ENCODE measurements at places on chromosomes 5 and 9.

- no peak for DNase-seq
Observed at GRCh38 chr5:7871653-7872052, 2.7 kb downstream of the MTRR start.

DNA sequence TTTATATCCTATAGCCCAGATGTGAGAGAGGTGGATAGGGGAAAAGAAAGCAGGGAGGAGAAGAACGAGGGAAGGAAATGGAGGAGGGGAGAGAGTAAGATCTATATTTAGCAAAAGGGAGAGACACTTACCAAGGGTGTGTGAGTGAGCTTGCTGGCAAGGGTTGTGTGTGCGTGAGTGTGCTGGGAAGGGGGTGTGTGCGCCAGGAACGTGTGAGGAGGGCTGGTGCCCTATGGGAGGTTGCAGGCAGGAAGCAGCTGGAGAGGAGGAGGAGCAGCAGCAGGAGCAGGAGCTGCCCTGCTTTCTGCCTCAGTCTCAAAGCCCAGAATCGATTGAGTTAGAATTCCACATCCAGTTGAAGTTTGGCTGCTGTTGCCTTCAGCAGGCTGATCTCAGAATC is 148.3 kb upstream of the RUSC2 start:
- peak; percentile 67 for DNase-seq

DNA sequence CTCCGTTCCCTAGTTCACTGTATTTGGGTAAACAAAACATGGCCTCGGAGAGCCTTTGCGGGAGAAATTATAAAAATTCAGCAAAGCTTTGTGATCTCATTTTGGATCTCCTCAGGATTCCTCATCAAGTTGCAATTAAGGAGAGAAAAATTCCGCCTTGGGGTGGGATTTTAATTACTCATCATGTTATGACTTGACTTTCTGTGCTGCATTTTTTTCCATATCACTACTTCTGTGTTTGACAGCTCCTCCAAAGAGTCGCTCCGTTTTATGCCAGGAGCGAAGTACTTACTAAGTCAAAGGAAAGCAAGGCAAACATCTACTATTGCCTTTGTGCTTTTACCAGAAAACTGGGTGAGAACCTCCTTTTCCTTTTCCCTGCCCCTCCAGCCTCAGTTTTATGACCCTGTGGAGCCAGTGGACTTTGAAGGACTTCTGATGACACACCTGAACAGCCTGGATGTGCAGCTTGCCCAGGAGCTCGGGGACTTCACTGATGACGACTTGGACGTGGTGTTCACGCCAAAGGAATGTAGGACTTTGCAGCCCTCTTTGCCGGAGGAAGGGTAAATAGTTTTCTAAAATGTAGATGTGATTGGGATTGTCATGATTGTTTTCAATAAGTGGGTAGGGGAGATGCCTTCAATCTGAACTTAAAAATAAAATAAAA is 71.5 kb downstream of the DOCK8 start:
- no peak for DNase-seq

DNA sequence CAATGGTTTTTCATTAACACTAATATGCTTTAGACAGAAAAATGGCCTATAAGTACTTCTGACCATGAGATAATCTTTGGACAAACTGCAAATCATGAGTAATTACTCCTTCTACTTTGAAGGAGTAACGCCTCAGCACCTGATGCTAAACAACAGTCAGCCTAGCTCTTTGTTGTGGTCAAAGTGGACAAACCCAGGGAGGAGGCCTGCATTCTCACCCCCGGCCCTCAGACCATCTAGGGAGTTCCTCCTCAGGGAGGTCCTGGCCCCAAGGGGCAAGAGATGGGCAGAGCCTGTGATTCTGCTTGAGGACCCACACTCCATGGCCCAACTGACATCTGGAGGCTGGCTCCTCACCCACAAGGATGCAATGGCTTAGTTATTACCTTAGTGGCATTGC is 48.2 kb upstream of the ANGPTL2 start:
- no peak for DNase-seq

DNA sequence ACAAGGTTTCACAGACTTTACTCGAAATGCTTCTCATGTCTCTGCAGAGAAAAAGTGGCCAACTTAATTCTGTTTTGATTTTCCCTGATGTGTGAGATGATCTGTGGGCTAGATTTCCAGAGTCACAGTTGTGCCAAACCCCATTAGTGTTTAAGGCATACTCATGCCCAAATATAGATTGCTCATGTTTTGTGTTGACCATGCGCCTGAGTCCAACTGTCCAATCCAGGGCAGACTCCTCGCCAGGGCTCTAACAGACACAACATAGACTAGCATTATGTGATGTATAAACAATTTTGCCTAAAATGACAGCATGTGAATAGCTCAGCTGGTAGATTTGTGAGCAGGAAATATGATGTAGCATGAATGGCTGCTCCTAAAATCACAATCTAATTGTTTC is 128.1 kb downstream of the PRDM6 start:
- DNase-seq, result no peak

DNA sequence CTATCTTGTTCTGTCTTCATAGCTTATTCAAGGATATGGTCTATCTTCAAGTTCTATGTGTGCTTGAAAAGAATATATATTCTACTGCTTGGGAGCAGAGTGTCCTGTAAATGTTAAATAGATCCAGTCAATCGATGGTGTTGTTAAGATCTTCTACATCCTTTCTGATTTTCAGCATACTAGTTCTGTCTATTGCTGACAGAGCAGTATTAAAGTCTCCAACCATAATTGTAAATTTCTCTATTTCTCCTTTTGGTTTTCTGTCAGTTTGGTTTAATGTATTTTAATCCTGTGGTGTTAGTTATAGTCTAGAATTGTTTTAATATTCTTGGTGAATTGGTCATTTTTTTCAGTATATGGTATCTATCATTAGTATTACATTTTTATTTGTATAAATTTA is 124.0 kb upstream of the COX7C start:
- no peak for DNase-seq

DNA sequence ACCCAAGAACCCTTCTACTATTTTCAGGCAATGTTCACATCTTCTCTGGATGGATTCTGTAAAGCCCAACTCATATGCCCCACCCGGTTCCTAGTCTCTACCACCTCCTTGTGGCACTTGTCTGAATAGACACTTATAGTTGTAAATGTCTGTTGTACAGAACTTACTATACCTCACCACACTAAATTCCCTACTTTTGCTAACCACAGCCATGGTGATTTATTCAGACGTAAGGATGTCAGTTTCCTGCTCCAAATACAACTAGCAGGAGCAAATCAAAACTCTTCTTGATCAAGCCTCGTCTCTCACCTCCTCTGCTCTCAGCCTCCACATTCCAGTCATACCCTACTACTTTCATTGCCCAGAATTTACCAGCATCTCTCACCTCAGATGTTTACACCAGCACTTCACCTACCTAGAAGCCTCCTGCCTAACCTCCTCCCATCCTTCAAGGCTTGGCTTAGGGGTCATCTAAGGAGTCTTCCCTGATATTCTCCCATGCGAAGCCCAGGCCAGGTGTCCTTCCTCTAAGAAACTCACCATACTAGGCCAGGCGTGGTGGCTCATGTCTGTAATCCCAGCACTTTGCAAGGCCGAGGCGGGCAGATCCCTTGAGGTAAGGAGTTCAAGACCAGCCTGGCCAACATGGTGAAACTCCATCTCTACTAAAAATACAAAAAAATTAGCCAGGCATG is 75.5 kb downstream of the MAPKAP1 start:
- no peak for DNase-seq

- DNase-seq, result no peak
Observed at GRCh38 chr9:114529285-114529684, 24.0 kb upstream of the WHRN start.

- DNase-seq, result no peak
Observed at GRCh38 chr5:180121826-180122413, 50.4 kb upstream of the RNF130 start.

- no peak for DNase-seq
Observed at GRCh38 chr9:83596899-83597504, 25.9 kb upstream of the IDNK start.

DNA sequence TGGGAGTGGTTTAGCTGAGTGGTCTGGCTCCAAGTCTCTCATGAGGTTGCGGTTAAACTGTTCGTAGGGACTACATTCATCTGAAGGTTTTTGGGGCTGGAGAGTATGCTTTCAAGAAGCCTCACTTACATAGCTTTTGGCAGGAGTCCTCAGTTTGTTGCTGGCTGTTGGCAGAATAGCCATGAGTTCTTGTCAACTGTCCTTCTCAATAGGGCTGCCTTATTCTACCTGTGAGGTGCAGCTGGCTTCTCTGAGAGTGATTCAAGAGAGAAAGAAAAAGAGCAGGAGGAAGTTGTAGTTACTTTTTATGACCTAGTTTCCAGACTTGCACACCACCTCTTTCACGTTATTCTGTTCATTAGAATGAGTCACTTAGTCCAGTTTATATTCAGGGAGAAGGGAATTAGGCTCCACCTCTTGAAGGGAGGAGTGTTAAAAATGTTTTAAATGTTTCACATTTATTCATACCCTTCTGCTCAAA is 33.2 kb downstream of the YTHDC2 start:
- DNase-seq, result no peak

- DNase-seq, result no peak
Observed at GRCh38 chr9:134555094-134555650, 86.4 kb upstream of the COL5A1 start.

DNA sequence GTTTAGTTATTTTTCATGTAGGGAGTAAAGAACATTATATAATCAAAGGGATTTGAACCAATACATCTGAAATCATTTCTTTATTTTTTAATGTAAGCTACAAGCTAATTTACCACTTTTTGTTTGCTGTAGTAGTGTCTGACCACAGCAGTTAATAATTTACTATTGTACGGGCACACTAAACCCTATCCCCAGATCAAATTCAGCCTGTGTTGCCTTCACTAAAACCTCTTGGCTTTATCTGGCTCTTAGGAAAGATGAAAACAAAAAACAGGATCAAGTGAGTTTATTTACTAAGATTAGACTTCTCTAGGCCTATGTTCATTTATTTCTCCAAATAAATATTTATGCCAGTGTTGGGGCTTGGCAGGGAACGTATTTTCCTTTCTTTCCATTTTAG is 384.1 kb downstream of the EBF1 start:
- DNase-seq, result no peak

DNA sequence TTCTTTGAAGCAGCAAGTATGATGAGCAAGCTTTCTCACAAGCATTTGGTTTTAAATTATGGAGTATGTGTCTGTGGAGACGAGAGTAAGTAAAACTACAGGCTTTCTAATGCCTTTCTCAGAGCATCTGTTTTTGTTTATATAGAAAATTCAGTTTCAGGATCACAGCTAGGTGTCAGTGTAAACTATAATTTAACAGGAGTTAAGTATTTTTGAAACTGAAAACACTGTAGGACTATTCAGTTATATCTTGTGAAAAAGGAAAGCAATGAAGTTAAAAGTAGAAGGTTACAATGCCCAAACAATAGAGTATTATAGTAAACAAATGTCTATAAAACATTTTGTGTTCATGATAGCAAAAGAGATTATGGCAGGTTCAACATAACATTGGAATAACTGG is 88.6 kb downstream of the JAK2 start:
- DNase-seq, result no peak
